Spinal cord (tissue), 10 donors: ENCODE measurements at places on chromosomes 7 and 10.

GRCh38 chr7:158257001-158257400, 330.6 kb downstream of the PTPRN2 start:
- no peak overlapping the region for H3K27ac ChIP-seq
- no peak overlapping the region for H3K4me3 ChIP-seq
- DNase-seq: no peak
- H3K36me3 ChIP-seq: no peaks in the 10 kb centered on the region
- peaks cover 35% of the 10 kb centered on the region for H3K4me1 ChIP-seq
- no peaks in the 10 kb centered on the region for H3K27me3 ChIP-seq

- peaks cover 21% of the 10 kb centered on the region for H3K4me1 ChIP-seq
- peaks cover 9% of the 10 kb centered on the region for H3K36me3 ChIP-seq
- peaks cover 23% of the 10 kb centered on the region for H3K27me3 ChIP-seq
- H3K4me3 ChIP-seq: peak overlapping the region; percentile 24
- no peak for DNase-seq
- H3K27ac ChIP-seq: no peak overlapping the region
These were observed 46.7 kb downstream of the PROSER2 start for GRCh38 chr10:11869743-11870460.

DNA sequence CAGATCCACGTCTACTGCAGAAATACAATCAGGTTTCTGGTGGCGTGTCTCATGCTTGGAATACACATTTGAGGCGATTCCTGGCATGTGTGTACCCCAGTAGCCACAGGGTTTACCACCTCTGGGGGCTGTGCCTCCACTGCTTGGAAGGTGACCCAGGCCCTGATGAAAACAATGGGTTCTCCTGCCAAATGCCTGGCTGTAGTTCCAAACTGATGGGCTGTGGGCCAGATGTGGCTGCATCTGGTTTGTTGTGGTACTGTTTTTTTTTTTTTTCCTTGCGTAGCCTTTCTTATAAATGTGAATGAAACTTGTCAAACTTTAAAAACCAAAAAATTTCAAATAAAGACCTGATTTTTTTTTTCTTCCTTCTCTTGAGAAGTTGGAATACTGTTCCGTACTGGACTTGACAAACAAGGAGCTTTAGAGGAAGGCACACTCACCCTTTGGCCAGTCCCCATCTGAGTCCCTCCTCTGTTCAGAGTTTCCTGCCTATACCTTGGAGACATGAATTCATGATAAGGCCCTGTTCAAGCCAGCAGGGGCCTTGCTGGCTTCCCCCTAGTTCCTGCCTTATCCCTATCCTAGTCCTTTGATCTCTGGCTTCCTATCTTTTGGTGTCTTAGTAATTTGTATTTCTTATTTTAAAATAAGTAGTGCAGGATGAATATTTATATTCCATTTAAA, 217.1 kb downstream of the PHTF2 start:
- DNase-seq: no peak
- H3K4me3 ChIP-seq: no peak overlapping the region
- peaks cover 8% of the 10 kb centered on the region for H3K4me1 ChIP-seq

DNA sequence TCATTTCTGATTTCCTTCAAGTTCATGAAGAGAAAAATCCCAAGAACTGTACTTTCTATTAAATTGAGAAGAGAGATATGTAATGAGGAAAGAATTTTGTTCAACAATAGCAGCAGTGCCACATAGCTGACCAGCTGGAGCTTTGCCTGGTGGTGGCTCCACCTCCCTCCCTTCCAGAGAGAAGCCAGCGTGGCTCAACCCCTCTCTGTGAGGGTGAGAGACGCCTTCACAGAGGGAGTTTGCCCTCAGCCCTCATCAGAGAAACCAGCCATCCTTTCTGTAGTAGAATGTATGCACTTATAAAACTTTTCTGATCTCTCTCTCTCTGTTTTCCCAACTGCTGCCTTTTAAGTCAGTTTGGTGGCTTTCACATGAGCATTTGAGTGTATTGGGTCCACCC, 20.5 kb upstream of the COL1A2 start:
- H3K4me3 ChIP-seq: peak overlapping the region; percentile 28
- no peaks in the 10 kb centered on the region for H3K27me3 ChIP-seq
- DNase-seq: no peak
- peaks cover 4% of the 10 kb centered on the region for H3K4me1 ChIP-seq
- H3K36me3 ChIP-seq: no peaks in the 10 kb centered on the region

GRCh38 chr7:120864141-120864900, 6.4 kb upstream of the TSPAN12 start:
- H3K4me1 ChIP-seq: no peaks in the 10 kb centered on the region
- no peak overlapping the region for H3K27ac ChIP-seq
- H3K36me3 ChIP-seq: no peaks in the 10 kb centered on the region
- no peak for DNase-seq
- H3K4me3 ChIP-seq: no peak overlapping the region

GRCh38 chr10:109386101-109386500, 537.2 kb downstream of the XPNPEP1 start:
- H3K4me1 ChIP-seq: no peaks in the 10 kb centered on the region
- H3K27ac ChIP-seq: no peak overlapping the region
- no peak overlapping the region for H3K4me3 ChIP-seq
- DNase-seq: no peak
- no peaks in the 10 kb centered on the region for H3K36me3 ChIP-seq
- no peaks in the 10 kb centered on the region for H3K27me3 ChIP-seq
